Activated CD8-positive, alpha-beta memory T cell treated with anti-CD3 and anti-CD28 coated beads for 48 hours (primary cell): ENCODE measurements at places on chromosomes 6 and 20.

GRCh38 chr20:33687370-33687915 lies 1.3 kb upstream of the E2F1 start:
- DNase-seq, result no peak

DNA sequence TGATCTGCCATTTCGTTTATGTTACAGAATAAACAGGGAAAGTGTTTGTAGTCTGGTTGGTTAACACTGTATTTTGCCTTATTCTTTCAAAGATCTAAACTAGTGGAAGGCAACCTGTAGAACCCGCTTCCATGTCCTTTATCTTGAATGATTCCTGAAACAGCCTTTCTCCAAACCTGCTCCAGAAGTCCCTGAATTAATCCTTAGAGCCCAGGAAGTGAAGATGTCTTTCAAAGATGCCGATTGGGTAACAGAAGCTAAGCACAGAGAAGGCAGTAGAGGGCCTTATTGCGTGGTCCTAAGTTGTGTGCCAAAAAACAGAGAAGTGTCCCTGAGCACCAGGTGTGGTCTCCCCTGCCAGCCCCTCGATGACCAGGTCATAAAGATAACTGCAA lies 19.2 kb upstream of the ZSCAN16 start:
- no peak for DNase-seq

DNA sequence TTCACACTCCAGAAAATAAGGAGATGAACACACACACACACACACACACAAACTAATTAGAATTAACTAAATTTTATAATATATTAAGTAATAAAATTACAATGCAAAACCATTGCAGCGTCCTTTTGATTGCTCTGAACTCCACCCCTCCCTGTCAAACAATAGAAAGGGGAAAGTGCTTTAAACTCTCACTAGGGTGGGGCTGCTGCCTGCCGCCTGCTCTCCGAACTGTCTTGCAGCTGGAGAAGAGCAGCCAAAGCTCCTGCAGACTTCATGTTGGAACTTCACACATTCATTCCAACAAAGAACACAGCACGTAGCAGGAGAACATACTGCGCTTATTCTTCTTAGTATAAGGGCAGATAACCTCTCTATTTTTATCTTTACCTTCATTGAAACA lies 83.2 kb downstream of the GCLC start:
- DNase-seq, result no peak

GRCh38 chr20:38883081-38883980 lies 42.9 kb upstream of the FAM83D start:
- DNase-seq, result no peak

DNA sequence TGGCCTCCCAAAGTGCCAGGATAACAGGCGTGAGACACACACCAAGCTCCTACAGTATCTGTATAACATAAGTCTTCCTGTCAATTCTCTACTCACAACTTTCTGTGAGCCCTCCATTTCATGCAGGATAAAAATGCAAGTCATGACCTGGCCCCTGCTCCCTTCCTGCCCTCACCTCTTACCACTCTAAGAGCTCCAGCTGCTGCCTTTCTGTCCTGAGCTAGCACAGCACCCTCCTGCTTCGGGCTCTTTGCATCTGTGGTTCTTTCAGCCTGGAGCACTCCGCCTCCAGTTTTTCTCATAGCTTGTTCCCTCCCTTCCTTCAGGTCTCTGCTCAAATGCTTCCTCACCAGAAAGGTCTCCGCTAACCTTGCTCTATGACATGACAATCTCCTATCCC lies 23.7 kb upstream of the TRPC4AP start:
- DNase-seq, result no peak

DNA sequence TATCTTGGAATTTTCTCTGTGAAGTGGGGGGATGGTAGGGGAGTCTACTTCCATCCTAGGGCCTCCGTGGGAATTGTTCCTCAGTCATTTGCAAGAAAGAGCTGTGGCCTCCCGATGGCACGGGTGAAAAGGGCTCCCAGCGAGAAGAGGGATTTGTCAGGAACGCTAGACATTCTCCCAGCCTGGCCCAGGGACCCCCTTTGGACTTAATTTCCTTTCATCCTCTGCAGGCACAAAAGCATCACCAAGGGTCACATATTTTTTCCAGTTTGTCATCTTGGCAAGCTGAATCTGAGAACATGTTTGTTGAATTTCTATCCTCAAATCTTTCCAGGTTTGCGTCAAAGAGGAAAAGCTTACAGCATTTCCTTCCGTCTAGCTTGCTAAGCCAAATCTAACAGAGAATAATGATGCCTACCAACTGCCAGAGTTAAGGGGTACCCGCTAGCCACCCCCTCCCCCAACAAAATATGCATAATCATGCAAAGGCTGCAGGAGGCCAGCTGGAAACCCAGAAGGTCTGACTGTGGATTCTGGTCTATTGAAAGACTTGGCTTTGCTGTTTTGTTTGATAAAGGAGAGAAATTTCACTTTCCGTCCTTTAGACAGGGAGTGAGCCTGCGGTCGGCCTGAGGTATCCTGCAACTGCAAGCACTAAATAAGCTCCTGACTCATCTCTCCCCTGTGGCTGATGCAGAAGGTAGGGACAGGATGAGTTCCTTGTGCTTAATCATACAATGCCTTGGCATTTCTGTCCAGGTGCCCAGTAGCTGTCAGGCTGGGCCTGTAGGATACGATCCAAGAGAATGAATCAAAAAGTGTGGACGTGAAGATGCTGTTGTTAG lies 23.1 kb downstream of the PSMG4 start:
- no peak for DNase-seq

GRCh38 chr6:25052181-25052580 lies 116.4 kb upstream of the RIPOR2 start:
- DNase-seq, result no peak

DNA sequence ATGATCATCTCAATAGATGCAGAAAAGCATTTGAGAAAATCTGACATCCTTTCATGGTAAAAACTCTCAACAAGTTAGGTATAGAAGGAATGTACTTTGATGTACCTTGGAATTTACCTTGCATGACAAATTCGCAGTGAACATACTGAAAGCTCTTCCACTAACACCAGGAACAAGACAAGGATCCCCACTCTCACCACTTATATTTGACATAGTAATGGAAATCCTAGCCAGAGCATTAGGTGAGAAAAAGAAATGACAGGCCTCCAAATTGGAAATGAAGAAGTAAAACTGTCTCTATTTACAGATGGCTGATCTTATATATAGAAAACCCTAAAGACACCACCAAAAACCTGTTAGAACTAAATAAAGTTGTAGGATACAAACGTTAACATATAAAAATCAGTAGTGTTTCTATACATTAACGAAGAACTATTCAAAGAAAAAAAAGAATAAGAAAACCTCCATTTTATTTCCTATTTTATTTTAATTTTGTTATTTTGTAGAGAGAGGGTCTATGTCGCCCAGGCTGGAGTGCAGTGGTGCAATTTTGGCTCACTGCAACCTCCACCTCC lies 26.9 kb downstream of the PCNA start:
- DNase-seq, result no peak

DNA sequence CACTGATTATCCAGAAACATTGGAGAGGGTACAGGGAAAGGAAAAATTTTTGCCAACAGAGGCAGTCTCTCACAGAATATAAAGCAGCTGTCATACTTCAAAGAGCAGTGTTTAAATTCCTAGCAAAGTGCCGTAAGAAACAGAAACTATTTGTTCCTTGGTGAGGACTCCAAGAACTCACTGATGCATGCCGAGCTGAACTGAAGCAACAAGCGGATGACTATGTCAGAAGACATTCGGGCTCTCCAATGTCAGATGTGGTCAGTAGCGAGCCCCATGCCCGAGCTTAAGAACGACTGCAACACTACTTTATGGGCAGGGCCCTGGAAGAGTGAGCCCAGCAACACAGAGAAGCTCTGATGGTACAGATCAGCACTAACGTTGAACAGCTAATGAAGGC lies 54.7 kb downstream of the OR2B6 start:
- no peak for DNase-seq

DNA sequence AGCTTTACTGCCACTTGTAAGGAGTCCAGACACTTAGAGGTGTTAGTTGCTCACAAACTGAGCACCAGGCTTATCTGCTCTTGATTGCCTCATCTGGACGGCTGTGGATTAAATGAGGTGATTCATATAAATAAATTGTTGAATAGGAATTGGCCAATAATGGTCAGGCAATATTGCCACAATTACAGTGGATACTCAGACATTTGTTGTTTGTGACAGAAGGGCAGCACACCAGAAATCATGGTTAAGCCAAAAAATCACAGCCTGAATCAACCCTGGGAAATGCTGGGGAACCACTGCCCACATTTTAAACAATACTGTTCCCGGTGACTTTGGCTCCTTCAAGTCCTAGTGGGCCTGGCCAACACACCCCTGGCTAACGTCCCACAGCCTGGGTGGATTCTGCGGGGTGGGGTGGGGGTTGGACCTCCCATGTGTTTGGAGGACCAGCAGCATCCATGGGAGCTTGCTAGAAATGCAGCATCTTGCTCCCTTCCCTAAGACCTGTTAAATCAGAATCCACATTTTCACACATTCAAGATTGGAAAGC lies 29.5 kb upstream of the SPDEF start:
- DNase-seq, result no peak

DNA sequence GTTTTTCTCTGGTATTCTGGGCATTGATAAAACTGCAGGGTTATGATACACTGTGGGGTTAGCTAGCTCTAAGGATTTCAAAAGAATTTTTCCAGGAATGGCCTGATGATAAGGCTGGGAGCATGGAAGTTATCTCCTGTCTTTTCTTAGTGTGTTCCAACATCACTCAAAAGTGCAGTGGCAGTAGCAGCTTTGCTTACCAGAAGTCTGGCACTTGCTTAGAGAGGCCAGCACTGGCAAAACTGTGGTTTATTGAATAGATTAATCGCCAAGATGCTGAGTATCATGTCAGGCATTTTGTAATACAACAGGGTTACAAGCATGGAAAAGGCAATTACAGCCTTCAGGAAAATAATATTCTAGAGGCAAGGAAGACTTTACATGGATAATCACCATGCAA lies 719.5 kb upstream of the GJE1 start:
- no peak for DNase-seq

DNA sequence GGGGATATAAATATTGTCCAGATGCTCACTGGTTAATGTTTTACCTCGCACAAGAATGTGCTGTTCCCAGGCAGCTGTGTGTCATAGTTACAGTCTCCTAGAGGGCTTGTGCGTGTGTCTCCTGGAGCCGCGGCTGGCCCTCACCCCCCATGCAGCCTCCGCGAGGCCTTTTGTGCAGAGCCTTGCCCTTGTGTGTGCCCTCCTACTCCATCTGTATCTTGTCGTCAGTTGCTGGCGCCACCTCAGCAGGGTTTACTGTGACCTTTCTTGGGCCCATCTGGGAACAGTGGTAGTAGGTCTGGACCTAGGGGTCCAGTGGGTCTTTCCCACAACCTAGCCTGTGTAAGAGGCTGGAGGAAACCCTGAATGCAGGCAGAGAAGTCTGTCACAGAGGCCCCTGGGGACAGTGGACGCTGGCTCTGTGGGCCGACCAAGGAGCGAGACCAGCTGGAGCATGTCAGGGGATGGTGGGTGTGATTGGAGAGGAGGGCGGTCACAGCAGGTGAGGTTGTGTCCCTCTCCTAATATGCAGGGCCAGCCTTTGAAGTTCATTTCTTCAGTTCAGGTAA lies 35.2 kb downstream of the PPP1R14C start:
- no peak for DNase-seq

DNA sequence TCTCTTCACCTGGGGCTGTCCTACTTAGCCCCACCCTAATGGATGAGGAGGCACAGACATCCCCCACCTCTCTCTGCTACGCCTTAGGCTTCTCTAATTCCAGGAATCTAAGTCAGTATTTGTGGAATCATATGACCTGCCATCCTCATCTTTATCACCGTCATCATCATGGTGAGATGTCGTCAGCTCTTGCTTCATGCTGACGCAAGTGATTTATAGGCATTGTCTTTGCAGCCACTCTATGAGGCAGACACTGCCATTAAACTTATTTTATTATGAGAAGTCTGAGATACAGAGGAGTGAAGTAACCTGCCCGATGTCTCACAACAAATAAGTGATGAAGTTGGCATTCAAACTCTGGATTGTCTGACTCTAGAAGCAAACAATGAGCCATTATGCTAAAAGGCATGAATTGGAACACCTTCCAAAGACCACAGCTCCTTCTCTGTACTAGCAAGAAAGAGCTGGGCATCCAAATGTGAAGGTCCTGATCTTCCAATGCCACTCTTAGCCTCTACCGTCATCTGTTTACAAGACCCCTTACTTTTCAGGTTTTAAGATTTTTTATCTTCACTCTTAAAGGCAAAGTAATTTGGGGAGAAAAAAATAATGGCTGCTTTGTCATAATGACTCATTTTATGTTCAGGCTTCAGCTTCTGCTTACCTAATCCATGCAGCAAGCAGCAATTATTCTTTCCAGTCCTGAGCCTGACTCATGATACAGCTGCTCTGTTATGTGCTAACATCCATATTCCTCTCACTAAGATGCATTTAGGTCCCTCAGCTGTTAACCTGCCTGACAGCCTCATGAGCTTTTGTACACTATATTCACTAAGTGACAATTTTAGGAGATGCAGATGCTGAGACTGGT lies 113.7 kb upstream of the BCLAF1 start:
- no peak for DNase-seq

GRCh38 chr20:38092260-38092857 lies 58.8 kb downstream of the RPRD1B start:
- no peak for DNase-seq

DNA sequence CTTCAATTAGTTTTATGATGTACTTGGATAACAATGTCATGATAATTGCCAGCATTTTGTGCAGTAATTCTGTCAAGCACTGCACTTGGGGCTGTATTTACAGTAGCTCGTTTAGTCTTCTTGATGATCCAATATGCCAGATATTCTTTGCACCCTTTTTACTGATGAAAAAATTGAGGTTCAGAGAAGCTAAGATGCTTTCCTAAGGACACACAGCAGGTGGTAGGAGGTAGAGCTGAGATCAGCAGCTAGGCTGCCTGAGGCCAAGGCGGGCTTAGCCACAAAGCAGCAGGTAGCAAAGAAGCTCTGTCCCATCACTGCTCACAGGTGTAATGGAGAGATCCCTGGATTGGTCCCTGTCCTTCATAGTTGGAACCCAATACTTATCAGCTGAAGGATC lies 33.3 kb downstream of the SUMO4 start:
- DNase-seq, result no peak

DNA sequence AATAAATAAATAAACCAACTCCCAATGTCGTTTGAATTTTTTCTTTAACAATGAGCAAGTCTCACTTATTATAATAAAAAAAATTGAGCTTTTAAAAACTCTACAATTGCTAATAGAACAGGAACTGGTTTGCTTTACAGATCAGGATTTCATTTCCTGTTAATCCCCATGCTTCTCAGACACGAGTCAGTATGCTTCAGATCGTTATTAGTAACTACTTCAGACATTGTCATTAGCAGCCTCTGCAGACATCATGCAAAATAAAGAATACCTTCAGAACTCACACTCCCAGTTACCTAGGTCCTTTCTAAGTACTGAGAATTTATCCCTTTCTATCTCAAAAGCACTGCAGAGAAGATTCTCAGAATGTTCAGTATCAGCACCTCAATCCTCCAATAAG lies 10.0 kb upstream of the FAM210B start:
- DNase-seq, result no peak
